ENCODE measurements at places on chromosomes 13 and 19. TPM values are rescaled to one million over a fixed set of nuclear protein-coding genes. Genes with fewer than 3 reads are reported as not detected.

The RETN gene
- not detected for total RNA-seq

The TTC9B gene
- 0.17 TPM for total RNA-seq

The TMEM190 gene
- total RNA-seq = not detected

The IGLON5 gene
- total RNA-seq = not detected

The FGF21 gene
- total RNA-seq = not detected

The MCEMP1 gene
- total RNA-seq = not detected

The C1QTNF9B gene
- 0.44 TPM for total RNA-seq

The CEACAM3 gene
- not detected for total RNA-seq

The COL4A2 gene
- total RNA-seq = 56.1 TPM

The GJB6 gene
- not detected for total RNA-seq

The TSKS gene
- 0.44 TPM for total RNA-seq

The CPAMD8 gene
- total RNA-seq = 3.5 TPM

The KIR2DL3 gene
- total RNA-seq = not detected

The KLHL1 gene
- total RNA-seq = not detected

The HSH2D gene
- not detected for total RNA-seq

The DBP gene
- 14.1 TPM for total RNA-seq

The TEX29 gene
- not detected for total RNA-seq
